Fibroblast of mammary gland (primary cell): ENCODE measurements at places on chromosomes 11 and 22.

- no peak for DNase-seq
These were observed 146.8 kb upstream of the TTC12 start for GRCh38 chr11:113167599-113167998.

GRCh38 chr22:40405178-40406062, 35.0 kb downstream of the SGSM3 start:
- DNase-seq, result no peak

- peak; percentile 10 for DNase-seq
These were observed 737 bp downstream of the PPP2R1B start for GRCh38 chr11:111765320-111765983.

- DNase-seq, result no peak
These were observed 25.2 kb upstream of the MTCH2 start for GRCh38 chr11:47667555-47667954.

DNA sequence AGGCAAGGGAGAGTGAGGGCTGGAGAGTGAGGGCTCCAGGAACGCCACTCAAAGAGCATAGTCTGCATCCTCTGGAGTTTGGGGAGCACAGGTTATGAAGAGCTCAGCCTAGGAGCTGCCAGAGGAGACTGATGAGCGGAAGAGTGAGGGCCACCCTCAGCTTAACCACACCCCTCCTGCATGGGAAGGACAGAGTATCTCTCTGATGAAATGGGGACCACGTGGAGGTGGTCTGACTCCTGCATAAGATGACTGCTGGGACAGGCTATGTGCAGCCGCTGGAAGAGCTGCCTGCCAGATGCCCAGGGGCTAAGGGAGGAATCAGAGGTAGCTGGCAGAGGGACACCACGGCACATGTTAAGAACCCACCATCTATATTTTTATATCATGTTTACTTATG, 162.9 kb upstream of the POU2AF2 start:
- no peak for DNase-seq

DNA sequence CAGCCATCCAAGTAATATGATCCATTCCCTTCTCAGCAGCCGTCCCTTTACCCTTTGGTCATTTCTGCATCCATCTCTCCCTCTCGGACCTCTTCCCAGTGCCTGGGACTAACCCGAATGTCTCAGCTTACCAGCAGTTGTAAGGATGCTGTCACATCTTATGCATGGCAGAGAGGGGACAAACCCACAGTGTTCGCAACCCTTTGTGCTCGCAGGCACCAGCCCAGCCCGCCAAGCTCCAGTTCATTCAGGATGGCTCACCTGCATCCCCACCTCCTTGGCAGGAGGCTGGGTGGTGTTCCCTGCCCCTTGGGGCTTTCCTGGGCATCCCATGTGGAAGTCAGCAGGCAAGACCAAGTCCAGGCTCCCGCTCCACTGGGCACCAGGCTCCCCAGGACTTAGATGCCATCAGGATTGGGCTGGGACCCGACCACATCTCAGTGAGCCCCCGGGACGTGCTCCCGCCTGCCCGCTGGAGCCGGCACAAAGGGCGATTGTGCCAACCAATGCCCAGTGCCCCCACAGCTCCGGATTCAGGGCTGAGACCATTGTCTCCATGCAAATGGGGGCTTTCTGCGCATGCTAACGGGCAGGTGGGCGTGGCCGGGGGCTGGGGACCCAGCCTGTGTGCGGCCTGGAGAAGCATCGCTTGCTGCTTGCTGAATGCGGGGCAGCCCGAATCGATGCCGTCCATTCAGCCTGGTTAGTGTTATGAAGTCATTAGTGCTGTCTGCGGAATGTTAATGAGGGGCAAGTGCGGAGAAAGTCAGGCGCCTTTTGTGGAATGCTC, 108.6 kb downstream of the KCNQ1OT1 start:
- no peak for DNase-seq

- peak; percentile 4 for DNase-seq
These were observed 188.7 kb downstream of the CTTN start for GRCh38 chr11:70587075-70587389.

GRCh38 chr11:1840780-1841480, 2.1 kb downstream of the TNNI2 start:
- no peak for DNase-seq

DNA sequence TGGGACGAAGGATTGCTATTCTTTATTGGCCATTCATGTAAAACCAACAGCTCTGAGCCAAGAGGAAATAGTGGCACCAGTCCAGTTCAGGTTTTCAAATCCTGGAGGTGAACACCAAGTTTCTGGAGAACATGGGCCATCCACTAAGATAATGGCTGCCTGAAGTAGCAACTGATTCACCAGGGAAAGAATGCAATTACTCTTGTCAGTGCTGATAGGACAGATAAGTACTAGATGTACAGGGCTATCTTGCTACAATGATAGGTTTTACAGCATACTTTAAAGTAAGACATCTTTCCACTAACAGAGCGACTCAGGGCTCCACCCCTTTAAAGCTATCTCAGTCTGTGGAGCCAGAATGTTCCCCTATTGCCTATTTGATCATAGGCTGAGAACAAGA, 36.8 kb upstream of the APOA1 start:
- DNase-seq, result peak; percentile 50

DNA sequence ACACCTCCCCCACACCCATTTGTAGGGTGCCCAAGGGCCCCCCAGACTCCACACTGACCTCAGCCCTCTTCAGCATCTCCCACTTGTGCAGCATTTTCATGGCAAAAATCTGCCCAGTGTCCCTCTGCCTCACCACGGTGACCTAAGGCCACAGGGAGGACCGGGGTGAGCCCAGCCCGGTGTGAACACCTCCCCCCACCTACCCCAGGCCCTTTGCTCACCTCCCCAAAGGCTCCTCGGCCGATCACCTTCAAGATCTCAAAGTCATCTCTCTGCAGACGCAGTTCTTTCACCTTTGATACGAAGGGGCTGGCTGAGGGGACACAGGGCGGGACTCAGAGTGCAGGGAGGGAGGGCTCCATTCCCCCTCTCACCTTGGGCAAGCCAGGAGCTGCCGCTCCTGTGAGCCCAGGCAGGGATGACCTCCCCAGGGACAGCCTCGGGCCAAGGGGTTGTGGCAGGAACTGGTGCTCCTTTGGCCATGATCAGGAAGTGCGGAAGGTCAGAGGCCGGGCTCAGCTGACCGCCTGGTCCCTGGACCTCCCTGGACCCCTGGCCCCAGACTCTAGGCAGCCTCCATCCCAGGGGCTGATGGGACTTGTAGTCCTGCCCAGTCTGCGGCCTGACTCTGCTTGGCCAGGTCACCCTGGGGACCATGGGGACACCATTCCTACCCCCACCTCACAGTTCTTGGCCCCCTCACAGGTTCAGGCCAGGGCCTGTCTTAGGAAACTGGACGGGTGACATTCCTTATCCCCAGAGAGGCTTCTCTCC, 2.7 kb downstream of the CDC42BPG start:
- DNase-seq, result no peak

GRCh38 chr22:44261164-44261860, 51.4 kb downstream of the SHISAL1 start:
- no peak for DNase-seq

GRCh38 chr11:61917334-61918109, at the start of gene RAB3IL1:
RAB3IL1 (minus strand) TSS chr11:61917566; CDS start chr11:61917367, 199 bp downstream.
- DNase-seq, result peak; percentile 27

- DNase-seq, result no peak
These were observed 10.4 kb downstream of the MICAL3 start for GRCh38 chr22:18013947-18014346.

GRCh38 chr22:21760640-21761039, 25.0 kb upstream of the YPEL1 start:
- DNase-seq, result peak; percentile 78

DNA sequence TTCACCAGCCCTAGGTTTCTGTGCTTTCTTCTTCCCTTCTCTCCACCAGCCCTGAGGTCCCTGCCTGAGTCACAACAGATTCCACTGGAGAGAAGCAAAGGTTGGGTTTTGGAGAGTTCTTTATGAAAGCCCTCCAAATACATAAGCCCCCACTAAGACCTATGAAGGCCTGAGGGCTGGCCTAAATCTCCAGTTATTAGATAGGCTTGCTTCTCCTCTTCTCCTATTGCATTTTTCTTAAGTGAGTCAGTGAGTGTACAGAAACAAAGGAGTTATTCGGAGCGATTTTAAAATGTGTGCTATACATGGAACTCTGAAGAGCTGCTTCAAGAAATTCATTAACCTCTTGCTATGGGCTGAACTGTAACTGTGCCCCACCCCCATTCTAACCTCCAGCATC, 1057.3 kb downstream of the OPCML start:
- no peak for DNase-seq

GRCh38 chr11:92451063-92451462, 226.4 kb downstream of the FAT3 start:
- no peak for DNase-seq

- no peak for DNase-seq
These were observed 85.5 kb downstream of the NELL1 start for GRCh38 chr11:20754933-20755332.
